ENCODE measurements at places on chromosomes 11 and 22.

- DNase-seq = peak; percentile 27
These were observed 28.6 kb upstream of the PPARA start for GRCh38 chr22:46121523-46122287.

GRCh38 chr22:45562102-45562501 lies 59.4 kb downstream of the FBLN1 start:
- DNase-seq = peak; percentile 72

- no peak for DNase-seq
These were observed 58.2 kb downstream of the PRCP start for GRCh38 chr11:82842019-82842418.

DNA sequence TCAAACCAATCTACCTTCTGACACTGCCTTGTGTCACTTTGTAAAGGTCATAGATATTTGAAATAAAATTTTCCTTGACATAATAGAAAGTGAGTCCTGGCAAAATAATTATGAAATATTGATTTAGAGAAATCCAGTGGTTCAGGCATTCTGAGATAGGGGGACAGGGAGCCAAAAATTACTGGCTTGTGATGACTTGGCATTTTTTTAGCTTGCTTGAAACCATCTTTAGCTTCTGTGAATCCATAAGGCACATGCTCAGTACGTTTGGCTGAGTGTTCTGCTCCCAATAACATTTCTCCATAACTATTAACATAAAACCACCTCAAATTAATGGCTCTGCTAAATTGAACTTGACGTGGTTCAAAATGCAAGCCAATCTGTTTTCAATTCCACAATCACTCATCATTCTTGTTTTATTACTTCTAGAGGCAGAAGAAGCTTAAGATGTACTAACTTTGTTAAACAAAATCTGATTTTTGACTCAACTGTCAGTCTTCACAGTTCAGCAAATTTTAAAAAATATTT lies 209.0 kb downstream of the LRRC4C start:
- no peak for DNase-seq

- no peak for DNase-seq
These were observed 3.2 kb downstream of the CHRM1 start for GRCh38 chr11:62917906-62918502.

DNA sequence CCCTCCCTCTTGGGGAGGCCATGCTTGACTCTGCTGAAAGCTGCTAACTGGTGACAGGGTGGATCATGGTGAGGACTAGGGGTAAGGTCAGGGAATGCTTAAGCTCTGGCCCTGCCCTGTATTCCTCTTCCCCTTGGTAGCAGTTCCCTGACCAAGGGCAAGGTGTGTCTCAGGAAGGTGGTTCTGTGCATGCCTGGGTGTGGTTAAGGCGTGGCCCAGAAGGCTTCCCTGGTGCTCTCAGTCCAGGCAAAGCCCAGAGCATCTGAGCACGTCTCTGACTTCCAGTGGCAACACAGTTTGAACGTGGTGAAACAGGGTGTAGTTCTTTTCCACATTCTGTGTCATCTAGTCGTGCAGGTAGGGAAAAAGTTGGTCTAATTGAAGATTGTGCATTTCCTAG lies 53.1 kb upstream of the HORMAD2 start:
- no peak for DNase-seq

DNA sequence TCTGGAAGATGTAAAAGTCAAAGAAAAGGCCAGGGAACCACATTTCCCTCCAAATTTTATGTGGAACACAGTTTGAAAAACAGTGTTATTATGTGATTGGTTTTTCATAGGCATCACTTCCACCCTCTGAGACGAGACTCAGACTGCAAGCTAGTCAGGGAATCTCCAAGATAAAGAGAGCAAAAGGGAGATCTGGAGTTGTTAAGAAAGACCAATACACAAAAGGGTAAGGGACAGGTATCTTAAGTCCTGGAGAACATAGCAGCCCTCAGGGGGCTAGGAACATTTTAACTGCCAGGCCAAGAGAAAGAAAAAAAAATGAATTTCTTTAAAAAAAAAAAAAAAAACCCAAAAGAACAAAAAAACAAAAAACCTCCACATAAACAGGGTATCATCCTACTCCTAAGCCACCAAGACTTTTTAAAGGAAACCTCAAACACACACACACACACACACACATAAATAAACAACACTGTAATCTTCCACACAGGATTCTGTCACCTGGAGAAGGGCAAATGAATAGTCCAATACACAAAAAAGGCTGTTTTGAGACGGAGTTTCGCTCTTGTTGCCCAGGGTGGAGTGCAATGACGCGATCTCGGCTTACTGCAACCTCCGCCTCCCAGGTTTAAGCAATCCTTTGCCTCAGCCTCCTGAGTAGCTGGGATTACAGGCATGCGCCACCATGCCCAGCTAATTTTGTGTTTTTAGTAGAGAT lies 44.5 kb downstream of the CELF1 start:
- no peak for DNase-seq

GRCh38 chr22:19776433-19777031 lies 16.0 kb downstream of the TBX1 start:
- DNase-seq = no peak

GRCh38 chr22:23915290-23915689 lies 21.1 kb downstream of the MIF start:
- DNase-seq = no peak

DNA sequence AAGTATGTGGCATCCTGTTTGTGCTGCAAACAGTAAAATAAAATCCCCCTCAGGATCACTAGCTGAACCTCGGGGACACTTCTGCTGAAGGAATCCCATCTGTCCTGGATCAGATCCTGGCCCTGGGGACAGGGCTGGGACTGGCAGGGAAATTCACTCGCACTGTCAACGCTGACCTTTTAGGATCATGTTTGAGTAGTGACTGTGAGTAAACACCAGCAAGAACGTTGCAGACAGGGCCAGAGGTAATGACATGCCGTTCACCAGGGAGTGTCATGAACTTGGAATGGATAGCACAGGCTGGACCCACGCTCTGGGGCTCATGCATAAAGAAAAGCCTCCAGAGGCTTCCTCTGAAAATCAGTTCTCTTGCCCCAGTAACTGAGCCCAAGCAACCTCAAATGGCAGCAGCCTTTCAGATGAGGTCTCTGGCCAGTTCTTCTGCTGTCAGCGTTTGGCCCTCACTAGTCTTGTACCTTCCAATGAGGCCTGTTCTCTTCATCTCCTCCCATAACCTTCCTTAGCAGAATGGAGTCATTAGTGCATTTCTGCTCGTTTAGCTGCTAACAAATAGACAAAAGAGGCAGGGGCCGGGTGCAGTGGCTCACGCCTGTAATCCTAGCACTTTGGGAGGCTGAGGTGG lies 51.0 kb upstream of the BARX2 start:
- peak; percentile 36 for DNase-seq

- DNase-seq = no peak
These were observed 563 bp downstream of the BID start for GRCh38 chr22:17773606-17774205.

GRCh38 chr11:65204646-65205601 lies 23.2 kb downstream of the CAPN1 start:
- no peak for DNase-seq

DNA sequence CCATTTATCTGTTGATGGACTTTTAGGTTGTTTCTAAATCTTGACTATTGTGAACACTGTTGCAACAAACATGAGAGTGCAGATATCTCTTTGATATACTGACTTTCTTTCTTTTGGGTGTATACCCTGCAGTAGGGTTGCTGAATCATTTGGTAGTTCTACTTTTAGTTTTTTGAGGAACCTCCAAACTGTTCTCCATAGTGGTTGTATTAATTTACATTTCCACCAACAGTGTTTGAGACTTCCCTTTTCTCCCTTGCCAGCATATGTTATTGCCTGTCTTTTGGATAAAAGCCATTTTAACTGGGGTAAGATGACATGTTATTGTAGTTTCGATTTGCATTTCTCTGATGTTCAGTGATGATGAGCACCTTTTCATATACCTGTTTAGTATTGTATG lies 330.0 kb downstream of the DDX10 start:
- no peak for DNase-seq

DNA sequence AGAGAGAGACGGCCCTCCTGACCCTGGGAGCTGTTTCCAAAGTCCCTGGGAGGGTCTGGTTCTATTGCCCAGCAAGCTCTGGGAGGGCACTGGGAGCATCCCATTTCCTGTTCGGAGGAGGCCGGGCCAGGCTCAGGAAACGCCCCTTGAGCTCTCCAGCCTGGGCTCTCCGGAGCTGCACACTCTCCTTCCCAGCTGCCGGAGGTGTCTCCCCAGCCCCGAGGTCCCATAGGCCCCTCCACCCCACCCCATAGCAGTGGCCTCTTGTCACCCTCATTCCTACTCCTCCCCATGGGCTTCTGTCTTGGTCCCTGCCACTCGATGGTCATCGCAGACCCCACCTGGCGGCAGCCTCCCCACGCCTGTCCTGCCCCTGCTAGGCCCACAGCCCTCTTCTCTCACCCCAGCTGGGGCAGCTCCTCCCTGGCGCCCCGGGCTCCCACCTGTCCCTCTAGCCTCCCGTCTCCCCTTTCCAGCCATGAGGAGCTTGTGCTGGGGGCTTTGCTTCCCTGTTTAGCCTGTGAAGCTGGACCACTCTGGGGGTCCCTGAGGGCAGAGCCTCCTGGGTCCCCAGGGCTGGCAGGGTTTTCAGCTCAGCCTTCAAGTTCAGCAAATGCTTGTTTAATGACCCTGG lies 2.8 kb downstream of the TSPAN32 start:
- no peak for DNase-seq

- no peak for DNase-seq
These were observed 43.2 kb downstream of the IGLL5 start for GRCh38 chr22:22930571-22931556.

- no peak for DNase-seq
These were observed 68.0 kb downstream of the RSF1 start for GRCh38 chr11:77752516-77752915.

DNA sequence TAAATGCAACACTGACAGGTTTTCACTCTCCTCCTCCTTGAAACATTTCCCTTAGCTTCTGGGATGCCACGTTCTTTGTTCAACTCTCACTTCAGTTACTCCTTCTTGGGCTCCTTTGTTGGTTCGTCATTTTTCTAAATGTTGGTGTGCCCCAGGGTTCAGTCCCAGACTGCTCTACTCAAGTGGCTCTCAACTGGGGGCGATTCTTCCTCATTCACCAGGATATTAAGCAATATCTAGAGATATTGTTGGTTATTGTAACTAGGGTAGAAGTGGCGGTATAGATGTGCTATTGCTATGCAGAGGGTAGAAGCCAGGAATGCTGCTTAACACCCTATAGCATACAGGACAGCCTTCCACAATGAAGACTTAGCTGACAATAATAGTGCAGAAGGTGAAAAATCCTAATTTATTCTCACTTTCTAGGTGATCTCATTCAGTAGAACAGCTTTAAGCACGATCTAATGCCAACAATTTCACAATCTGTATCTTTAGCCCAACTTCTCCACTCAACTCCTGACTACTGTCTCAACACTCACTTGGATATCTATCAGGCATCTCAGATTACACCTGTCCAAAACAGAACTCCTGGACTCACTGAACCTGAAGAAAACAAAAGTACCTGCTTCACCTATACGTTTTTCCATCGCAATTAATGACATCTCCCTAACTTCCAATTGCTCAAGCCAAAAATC lies 4.6 kb downstream of the NUP160 start:
- DNase-seq = no peak

DNA sequence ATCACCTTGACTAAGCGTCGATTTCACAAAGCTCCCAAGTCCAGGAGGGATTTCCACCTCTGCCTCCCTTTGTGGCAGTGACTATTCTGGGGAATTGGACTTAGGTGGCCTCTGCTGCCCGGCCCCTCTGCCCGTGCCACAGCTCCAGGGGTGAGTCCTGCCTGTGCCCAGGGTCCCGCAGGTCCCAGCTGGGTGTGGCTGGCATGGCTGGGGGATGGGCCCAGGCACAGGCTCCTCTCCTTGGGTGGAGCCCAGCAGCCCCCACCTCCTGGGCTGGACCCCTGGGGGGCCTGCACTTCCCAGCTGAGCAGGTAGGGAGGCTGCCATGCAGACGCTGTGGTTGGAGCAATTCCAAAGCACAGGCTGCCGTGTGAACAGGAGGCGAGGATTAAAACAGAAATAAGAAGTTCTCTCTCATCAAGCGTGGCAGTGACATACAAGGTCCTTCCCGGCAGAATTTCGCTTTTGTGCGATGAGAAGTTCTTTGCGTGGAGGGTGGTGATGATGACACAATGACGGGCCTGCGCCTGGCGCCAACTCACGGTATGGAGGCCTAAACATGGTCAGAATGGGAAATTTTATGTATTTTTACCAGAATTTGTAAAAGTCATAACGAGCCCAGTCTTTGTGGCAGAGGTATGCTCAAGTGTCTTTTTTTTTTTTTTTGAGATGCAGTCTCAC lies 107.3 kb downstream of the BRD1 start:
- DNase-seq = no peak

DNA sequence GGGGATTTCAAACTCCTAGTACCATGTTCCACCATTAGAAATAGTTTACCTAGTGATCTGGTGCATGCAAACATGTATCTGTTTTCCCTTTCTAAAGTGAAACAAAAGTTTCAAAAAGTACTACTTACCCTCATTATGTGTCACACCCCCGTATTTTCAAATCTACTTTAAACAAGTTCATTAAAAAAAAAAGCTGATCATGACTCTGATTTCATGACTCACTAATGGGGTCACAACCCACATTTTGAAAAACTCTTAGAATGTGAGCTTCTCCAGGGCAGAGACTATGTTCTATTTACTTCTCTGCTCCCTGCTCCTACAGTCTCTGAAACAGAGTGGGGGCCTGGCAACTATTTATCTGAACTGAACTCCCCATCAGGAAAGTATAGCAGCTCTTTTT lies 18.2 kb downstream of the CHRM1 start:
- no peak for DNase-seq

- DNase-seq = no peak
These were observed 4.8 kb downstream of the DDX10 start for GRCh38 chr11:108669711-108670110.

DNA sequence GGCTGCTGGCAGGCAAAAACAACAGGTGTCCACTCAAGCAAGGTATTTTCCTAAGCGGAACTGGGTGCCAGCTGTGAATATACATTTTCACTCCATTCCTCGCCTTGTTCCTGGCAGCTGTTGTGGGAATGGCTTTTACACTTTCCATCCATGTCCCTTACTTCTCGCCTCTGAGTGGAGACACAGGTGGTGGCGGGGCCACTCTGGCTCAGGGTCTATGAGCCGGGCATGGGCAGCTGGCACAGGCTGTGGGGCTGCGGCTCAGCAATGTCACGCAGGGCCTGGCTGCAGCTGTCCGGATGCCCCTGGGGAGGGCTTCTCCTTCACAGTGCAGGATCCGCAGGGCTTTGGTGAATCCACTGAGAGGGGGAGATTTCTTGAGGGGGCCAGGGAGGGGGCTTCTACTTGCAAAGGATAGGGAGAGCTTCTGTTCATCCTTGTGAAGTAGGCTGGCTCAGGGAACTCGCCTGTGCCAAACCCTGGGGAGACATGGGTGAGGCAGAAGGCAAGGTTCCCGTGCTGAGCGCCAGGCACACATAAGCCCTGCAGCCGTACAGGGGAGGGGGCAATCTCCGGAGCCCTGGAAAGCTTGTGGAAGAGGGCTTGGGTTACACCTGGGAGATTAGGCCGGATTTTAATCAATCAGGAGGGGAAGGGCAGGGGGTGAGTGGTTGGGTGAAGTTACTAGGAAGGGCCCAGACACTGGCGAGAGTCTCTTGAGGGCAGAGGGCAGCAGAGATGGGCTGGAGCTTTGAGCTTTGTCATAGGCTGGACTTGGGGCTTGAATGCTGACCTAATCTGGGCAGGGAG lies 45.7 kb downstream of the KCNQ1OT1 start:
- DNase-seq = no peak
